ENCODE measurements at places on chromosomes 12 and 14. TPM values are rescaled to one million over a fixed set of nuclear protein-coding genes. Genes with fewer than 3 reads are reported as not detected.

Gene TMEM179
- 0.09 TPM for total RNA-seq

Gene CIROP
- total RNA-seq = 0.05 TPM

GRCh38 chr12:57237596-57237931 lies 8.1 kb downstream of the SHMT2 start:
- peaks cover 33% of the 10 kb centered on the region for H3K36me3 ChIP-seq
- DNase-seq = no peak
- H3K27me3 ChIP-seq = peaks cover 83% of the 10 kb centered on the region
- peaks cover 27% of the 10 kb centered on the region for H3K4me1 ChIP-seq
- no peak overlapping the region for H3K4me3 ChIP-seq

DNA sequence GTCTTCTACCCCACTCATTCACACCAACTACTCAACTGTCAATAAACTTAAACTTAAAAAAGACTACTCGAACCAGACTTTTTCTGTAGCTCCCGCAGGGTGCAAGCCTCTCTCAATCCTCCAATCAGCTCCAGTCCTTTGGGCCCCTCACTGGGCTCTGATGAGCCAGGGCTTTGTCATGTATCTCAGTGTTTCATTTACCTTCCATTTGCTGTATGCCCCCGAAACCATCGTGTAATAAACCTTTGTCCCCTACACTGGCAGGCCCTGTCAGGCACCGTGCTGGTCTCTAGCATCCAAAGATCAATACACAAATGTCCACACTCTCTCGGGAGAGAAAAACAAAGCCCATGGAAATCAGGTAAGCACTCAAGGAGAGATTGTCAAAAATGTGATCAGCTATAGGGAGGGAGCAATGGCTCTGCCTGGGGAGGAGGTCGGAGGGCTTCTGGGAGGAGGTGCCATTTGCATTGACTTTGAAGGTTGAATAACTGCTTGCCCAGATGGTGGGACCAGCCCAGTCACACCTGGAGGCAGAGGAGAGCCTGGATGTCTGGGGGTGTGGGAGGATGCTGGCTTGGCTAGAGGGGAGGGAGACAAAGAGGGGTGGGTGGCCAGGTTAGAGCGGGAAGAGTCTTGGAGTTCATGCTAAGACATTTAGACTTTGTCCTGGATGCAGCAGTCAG lies 42.1 kb upstream of the DICER1 start:
- H3K27me3 ChIP-seq = no peaks in the 10 kb centered on the region
- H3K4me3 ChIP-seq = no peak overlapping the region
- no peaks in the 10 kb centered on the region for H3K36me3 ChIP-seq
- no peaks in the 10 kb centered on the region for H3K4me1 ChIP-seq
- no peak overlapping the region for H3K27ac ChIP-seq

DNA sequence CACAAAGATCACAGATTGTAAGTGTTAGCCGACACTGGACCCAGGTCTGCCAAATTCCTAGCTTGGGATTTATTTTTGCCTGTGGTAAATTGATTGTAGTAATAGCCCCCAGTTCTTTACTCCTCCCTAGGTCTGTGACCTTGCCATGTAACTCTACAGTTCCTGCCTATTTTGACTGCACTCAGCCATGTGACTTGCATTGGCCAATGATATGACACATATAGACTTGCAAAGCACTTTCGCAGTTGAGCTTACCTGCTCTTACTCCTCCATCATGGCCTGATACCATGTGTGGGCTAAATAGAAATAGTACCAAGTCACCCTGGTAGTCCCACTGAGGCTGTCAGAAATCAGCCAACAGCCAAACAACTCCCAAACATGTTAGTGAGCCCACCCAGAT lies 240.3 kb downstream of the DUSP6 start:
- no peaks in the 10 kb centered on the region for H3K4me1 ChIP-seq
- H3K4me3 ChIP-seq = no peak overlapping the region
- H3K27ac ChIP-seq = no peak overlapping the region
- H3K36me3 ChIP-seq = no peaks in the 10 kb centered on the region

DNA sequence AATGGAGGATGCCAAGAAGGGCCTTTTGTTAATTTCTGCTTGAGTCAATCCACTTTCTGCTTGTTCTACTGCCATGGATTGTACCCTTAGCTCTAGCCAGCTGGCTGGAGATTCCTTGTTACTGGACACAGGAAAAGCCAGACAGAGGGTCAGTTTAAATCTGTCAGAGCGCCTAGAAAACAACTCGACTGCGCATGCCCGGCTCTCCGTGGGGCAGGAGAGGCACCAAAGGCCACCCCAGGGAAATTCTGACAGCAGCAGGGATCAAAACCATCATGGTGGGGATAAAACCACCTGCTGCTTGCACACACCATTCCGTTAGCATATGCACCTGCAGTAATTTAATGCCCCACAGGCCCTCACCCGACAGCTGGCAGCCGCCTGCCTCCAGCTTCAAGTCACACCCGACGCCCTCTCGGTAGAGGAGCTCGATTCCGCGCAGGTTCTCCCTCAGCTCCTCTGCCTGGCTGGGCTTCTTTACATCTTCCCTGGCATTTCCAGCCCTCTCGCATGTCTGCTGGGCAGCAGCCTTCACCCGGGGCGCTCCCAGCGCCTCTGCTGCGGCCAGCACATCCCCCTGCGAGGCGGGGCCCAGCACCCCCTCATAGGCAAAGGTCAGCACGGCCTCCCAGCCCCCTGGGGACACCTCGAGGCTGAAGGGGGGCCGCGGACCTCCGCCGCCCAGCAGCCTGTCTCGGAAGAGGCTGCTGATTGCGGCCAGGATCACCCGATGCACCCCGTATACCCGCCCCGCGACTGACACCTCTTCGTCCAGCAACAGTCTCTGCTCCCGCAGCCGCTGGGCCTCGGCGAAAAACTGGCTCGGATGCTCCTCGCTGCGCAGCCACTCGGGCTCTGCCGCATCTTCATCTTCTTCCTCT lies 1.0 kb downstream of the KLHL33 start:
- H3K4me1 ChIP-seq = peaks cover under 1% of the 10 kb centered on the region
- H3K27me3 ChIP-seq = no peaks in the 10 kb centered on the region
- H3K36me3 ChIP-seq = no peaks in the 10 kb centered on the region

- no peaks in the 10 kb centered on the region for H3K36me3 ChIP-seq
- H3K27ac ChIP-seq = peak overlapping the region; percentile 38
- H3K4me1 ChIP-seq = peaks cover 7% of the 10 kb centered on the region
- DNase-seq = peak; percentile 38
Observed at GRCh38 chr12:66708704-66709456, 30.0 kb upstream of the GRIP1 start.

DNA sequence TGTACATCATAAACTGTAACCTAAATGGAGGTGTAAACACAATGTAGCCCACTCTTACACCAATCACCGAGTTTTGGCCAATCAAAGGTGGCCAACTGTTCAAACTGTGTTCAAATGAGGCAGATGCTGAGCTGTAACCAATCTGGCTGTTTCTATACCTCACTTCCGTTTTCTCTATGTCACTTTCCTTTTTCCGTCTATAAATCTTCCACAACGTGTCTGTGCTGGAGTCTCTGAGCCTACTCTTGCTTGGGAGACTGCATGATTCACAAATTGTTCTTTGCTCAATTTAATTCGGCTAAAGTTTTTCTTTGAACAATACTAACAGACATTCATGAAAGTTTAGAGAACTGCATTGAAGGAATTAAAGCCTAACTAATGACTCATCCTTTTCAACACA lies 547.1 kb upstream of the USP15 start:
- no peaks in the 10 kb centered on the region for H3K36me3 ChIP-seq
- H3K27me3 ChIP-seq = no peaks in the 10 kb centered on the region
- no peak for DNase-seq
- no peak overlapping the region for H3K4me3 ChIP-seq

GRCh38 chr12:27207615-27208413 lies 36.3 kb upstream of the STK38L start:
- no peaks in the 10 kb centered on the region for H3K4me1 ChIP-seq
- DNase-seq = no peak
- H3K36me3 ChIP-seq = no peaks in the 10 kb centered on the region

- no peak overlapping the region for H3K4me3 ChIP-seq
- no peak for DNase-seq
- H3K4me1 ChIP-seq = no peaks in the 10 kb centered on the region
- no peaks in the 10 kb centered on the region for H3K27me3 ChIP-seq
- no peaks in the 10 kb centered on the region for H3K36me3 ChIP-seq
- H3K27ac ChIP-seq = no peak overlapping the region
Observed at GRCh38 chr14:25001156-25001555, 48.8 kb downstream of the STXBP6 start.

GRCh38 chr12:121786440-121786825 lies 7.1 kb downstream of the RHOF start:
- H3K27me3 ChIP-seq = no peaks in the 10 kb centered on the region
- H3K36me3 ChIP-seq = no peaks in the 10 kb centered on the region
- no peak overlapping the region for H3K4me3 ChIP-seq
- no peak for DNase-seq
- peaks cover 47% of the 10 kb centered on the region for H3K4me1 ChIP-seq

GRCh38 chr12:8905546-8905945 lies 8.8 kb upstream of the PHC1 start:
- DNase-seq = no peak
- no peaks in the 10 kb centered on the region for H3K4me1 ChIP-seq
- no peak overlapping the region for H3K27ac ChIP-seq
- no peak overlapping the region for H3K4me3 ChIP-seq

- no peak overlapping the region for H3K4me3 ChIP-seq
- no peak overlapping the region for H3K27ac ChIP-seq
- no peak for DNase-seq
- no peaks in the 10 kb centered on the region for H3K27me3 ChIP-seq
- H3K4me1 ChIP-seq = no peaks in the 10 kb centered on the region
Observed at GRCh38 chr14:70069186-70069585, 119.6 kb downstream of the SLC8A3 start.

DNA sequence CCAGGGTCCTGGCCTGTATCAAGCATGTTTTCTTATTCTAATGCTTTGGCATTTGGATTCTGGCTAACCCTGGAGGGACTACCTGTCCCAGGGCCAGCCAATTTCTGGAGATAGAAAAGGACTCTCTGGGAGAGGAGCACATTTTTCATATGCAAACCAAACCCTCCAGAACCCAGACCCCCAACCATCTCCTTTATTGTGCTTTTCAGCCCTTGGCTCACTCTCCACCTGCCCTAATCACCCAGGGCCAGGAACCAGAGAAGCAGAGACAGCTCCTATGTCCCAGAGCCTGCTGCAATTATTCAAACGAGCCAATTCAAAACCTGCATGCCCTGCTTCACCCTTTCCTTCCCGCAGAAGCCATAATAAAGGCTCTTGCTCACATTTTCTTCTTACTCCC lies 23.8 kb downstream of the HSPB8 start:
- DNase-seq = no peak
- no peak overlapping the region for H3K27ac ChIP-seq
- H3K27me3 ChIP-seq = no peaks in the 10 kb centered on the region
- no peaks in the 10 kb centered on the region for H3K4me1 ChIP-seq
- no peak overlapping the region for H3K4me3 ChIP-seq

GRCh38 chr12:48182631-48183030 lies 813 bp upstream of the CCDC184 start:
- no peaks in the 10 kb centered on the region for H3K36me3 ChIP-seq
- H3K27ac ChIP-seq = no peak overlapping the region
- H3K27me3 ChIP-seq = peaks cover 85% of the 10 kb centered on the region
- DNase-seq = no peak
- H3K4me3 ChIP-seq = peak overlapping the region; percentile 62
